ENCODE measurements at places on chromosomes 7 and 10. TPM values are rescaled to one million over a fixed set of nuclear protein-coding genes. Genes with fewer than 3 reads are reported as not detected.

MKX gene
- 0.63 TPM for total RNA-seq

TRIM50 gene
- not detected for total RNA-seq

DNA sequence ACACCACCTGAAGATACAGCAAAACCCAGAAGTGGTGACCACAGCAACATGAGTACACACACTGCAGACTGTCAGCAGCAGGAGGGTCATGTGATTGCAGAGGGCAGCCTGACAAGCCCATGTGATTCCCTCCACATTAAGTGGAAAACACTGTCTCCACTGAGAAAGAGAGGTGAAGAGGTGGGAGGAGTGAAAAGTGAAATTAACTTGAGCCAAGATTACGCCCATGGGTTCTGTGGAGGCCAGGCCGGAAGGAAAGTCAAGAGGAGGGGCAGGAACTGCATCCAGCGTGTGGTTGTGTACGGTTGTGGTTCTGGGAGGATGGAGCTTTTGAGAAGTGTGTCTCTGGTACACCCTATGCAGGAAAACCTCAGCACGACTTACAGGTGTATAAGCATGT, 138.5 kb downstream of the PLXNA4 start:
- H3K27ac ChIP-seq: no peak overlapping the region
- no peak for DNase-seq
- no peak overlapping the region for H3K4me3 ChIP-seq
- peaks cover 45% of the 10 kb centered on the region for H3K4me1 ChIP-seq

GIMAP6 gene
- 21.5 TPM for total RNA-seq

AOAH gene
- total RNA-seq: 2.5 TPM

NUTM2E gene
- total RNA-seq: not detected

DNA sequence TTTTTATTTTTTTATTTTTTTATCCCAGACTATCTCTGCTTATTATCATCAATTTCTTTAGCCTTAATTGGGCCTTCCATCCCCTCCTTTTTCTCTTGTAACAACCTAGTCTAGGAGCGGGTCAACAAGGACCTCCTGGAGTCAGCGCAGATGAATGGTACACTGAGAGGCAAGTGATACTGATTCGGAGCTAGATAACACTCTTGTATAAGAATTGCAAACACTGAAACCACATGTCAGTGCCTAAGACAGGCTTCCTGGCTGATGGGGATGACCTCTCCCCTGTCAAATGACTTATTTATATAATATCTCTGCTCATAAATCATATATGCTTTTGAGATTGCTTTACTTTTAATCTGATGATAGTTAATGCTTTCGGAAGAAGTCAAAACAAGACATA, 22.7 kb downstream of the BPGM start:
- no peaks in the 10 kb centered on the region for H3K27me3 ChIP-seq
- peaks cover 11% of the 10 kb centered on the region for H3K4me1 ChIP-seq
- no peaks in the 10 kb centered on the region for H3K36me3 ChIP-seq
- H3K4me3 ChIP-seq: no peak overlapping the region
- H3K27ac ChIP-seq: no peak overlapping the region
- DNase-seq: no peak

DNA sequence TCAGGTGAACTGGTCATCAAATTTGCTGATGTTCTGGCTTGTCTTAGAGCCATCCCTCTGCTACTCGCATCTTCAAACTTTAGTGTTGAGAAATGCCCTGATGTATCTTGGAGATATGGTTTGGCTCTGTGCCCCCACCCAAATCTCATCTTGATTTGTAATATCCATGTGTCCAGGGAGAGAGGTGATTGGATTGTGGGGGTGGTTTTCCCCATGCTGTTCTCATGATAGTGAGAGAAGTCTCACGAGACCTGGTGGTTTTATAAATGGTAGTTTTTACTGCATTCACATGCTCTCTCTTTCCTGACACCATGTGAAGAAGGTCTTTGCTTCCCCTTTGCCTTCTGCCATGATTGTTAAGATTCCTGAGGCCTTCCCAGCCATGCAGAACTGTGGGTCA, 74.0 kb upstream of the AFAP1L2 start:
- no peak overlapping the region for H3K4me3 ChIP-seq
- no peak for DNase-seq
- peaks cover 4% of the 10 kb centered on the region for H3K36me3 ChIP-seq
- H3K4me1 ChIP-seq: no peaks in the 10 kb centered on the region
- H3K27ac ChIP-seq: peak overlapping the region; percentile 75

BZW2 gene
- total RNA-seq: 206 TPM

Data from right atrium auricular region (tissue), 2 donors.